Retinal pigment epithelial cell (primary cell): ENCODE measurements at places on chromosomes 5 and 9.

DNA sequence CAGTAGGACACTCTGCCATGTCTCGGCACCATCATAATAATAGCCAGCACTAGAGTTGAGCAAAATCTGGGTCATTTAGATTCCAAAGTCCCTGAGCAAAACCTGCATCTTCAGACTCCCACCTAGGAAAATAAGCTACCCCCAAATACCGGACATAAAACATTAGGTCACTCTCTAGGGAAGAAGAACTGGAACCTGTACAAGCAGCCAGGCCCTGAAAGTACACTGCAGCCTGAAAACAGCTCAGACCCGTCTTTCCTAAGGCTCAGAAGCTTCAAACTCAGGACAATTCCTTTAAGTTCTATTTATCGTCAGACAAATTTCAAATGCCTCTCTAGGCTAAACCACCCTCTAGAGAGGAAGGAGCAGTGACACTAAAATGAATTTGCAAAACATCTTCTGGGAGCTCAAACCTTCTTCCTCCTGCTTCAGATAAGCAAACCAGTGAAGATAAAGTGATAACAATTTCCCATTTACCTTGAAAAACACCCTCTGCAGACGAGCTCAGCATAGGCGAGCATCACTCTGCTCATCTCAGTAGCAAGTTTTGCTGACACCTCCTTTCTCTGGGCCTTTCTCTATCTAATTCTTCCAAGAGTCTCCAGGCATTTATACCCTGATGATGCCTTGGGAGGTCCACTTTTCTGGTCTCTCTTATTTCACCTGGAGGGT, 34.0 kb downstream of the ADAM19 start:
- DNase-seq: no peak

DNA sequence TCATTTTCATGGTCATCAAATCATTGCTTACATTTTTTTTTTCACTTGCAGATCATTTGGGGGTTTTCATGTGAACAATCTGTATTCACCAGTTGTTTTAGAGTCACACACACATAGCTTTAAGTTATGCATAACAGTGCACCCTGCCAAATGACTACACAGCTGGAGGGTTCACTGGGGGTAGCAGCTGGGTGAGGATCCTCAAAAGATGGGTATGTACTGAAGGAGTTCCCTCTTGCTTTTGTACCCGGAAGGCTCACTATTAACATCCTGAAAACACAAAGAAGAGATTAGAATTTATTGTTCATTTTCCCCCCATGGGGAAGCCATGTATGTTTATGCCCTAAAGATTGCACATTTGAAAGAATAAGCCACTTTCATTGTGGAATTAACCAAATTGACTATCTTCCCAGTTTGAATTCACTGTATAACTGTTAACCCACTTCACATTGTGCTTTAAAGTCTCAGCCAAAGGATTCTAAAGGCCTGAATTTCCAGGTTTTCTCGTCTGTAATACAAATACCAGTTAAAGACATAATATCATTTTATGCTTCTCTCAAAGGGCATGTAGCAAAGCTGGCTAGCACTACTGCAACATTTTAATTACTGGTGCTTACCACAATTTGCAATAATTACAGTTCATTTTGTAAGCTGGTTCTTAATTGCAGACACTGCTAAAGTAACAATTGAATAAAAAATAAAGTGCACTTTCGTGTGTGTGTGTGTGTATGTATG, 466.4 kb upstream of the MEF2C start:
- DNase-seq: no peak

DNA sequence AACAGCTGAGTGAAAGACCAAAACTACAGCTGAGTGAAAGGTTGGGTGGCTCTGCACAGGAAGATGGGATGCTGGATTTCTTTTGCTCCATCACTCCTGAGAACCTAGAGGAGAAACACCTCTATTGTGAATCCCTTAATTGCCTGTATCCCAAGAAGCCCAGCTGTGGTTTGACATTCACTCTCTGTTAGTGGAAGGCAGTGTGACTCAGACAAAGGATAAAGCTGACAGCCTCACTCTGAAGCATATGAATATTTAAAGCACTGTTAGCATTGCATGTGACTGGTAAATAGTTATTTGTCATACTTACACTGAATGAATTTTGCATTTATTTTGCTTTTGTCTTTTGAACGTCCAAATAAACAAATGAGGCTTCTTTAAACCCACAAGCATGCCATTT, 367.1 kb upstream of the RIOK2 start:
- peak; percentile 33 for DNase-seq

GRCh38 chr5:52786949-52787599, 642 bp upstream of the ITGA1 start:
- no peak for DNase-seq

DNA sequence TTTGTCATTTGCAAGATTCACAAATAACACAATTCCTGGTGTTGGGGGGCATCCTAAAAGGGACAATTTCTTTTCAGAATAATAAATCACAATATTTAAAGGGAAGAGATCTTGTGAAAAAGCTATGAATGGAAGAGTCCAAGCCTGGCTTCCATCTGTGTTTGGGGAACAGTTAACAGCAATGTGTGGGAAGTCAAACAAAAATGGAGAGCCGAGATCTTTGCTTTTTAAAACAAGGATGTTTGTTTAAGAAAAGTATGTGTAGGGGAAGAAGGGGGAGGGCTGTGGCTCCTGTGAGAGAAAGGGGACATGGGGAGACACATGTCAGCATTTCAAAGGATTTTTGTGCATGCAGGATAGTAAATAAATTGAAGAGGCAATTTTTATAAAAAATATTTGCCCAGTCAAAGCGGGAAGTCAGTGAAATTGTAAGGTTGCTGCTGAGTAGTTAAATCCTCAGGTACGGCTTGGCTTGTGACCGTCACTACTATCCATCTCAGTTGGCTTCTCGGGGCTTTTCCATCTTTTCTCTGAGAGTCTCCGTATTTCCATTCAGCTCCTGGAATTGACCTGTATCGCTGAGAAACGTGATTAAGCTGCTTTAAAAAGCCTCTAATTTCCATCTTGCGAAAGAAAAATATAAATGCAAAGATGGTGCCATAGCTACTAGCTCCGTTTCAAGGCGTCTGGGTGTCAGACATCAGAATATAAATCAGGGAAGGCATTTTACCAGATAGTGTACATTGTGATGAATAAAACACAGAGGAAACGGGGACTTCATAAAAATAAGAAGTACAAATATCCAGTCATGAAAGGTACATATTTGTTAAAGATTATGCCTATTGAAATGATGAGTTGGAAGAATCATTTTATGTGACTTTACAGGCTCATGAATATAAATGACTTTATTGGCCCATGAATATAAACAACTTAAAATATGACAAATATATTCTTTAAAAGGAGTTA, 52.9 kb upstream of the VCAN start:
- no peak for DNase-seq

DNA sequence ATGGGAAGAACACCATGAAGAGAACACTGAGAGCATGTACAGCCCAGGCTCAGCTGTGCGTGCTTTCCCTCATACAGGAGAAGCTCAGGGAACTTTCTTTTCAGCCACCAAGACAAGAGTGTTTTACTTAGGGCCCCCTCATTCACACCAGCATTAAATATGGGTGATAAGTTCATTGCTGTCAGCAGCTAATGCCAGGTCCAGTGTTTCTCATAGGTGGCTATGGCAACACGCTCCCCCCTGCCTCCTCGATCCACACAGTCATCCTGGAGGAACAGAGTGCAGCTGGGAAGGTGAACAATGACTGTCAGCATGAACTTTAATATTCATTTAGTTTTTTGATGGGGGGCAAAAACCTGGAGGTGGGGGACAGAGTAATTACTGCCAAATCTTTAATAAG, 54.4 kb downstream of the TEX10 start:
- DNase-seq: no peak

- no peak for DNase-seq
These were observed 3.8 kb upstream of the MSMP start for GRCh38 chr9:35757892-35758275.

DNA sequence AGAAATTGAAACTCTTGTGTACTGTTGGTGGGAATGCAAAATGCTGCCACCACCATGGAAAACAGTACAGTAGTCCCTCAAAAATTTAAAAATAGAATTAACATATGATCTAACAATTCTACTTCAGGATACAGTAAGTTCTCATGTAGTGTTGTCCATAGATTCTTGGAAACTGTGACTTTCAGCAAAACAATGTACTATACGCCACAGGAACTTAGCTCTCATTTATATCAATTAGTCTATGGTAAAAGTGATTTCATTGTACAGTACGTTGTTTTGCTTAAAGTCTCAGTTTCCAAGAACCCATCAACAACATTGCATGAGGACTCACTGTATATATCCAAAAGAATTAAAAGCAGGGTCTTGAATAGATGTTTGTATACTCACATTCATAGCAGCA, 233.5 kb upstream of the GAS1 start:
- DNase-seq: no peak

- DNase-seq: no peak
These were observed 827.5 kb downstream of the TAF11L14 start for GRCh38 chr5:18461766-18462165.

GRCh38 chr5:9483779-9484178, 62.1 kb downstream of the SEMA5A start:
- DNase-seq: no peak
